Stimulated activated CD4-positive, alpha-beta T cell treated with anti-CD3 and anti-CD28 coated beads, Interleukin-2, amount 100 ng/mL, for 4 hours (primary cell): ENCODE measurements at places on chromosomes 4 and X.

GRCh38 chr4:8906991-8907595, 35.5 kb upstream of the HMX1 start:
- DNase-seq = no peak

GRCh38 chrX:78514852-78515251, 144.3 kb downstream of the RTL3 start:
- DNase-seq = peak; percentile 7

DNA sequence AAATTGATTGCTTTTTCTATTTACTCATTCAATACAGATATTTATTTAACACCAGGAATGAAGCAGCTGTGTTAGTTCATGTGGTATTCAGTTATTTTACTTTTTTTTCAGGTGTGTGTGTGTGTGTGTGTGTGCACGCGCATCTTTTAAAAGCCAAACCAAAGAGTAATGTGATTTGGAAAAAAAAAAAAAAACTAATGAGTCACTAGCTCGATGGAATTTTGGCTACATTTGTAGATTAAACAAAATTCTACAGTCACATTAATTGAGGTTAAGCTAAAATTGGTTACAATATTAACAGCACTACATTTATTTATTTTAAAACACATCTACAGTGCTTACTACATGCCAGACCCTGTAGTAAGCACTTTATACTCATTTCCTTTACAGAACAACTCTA, 66.8 kb downstream of the HHIP start:
- no peak for DNase-seq

DNA sequence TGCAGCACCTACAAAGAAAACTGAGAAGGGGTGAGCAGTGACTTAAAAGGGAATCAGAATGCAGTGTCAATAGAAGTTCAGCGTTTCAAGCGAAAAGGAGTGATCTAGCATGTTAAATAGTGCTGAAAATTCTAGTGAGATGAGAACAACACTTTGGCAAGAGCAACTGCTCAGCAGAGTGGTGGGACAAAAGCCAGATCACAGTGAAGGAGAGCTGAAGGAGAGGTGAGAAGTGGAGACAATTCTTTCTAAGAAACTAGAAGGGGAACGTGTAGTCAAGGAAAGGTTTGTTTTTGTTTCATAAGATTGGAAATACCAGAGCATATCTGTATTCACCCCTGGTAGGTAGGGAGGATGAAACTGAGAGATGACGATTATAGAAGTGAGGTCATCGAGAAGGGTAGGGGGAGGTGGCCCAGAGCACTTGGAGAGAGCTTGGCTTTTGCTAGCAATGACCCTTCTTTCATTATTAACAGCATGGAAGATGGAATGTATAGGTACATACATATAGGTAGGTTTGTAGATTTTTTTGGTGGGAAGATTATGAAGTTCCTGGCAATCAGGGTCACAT, 33.7 kb downstream of the SRPX2 start:
- DNase-seq = no peak

GRCh38 chr4:159787901-159788300, 685.0 kb downstream of the RAPGEF2 start:
- DNase-seq = no peak

DNA sequence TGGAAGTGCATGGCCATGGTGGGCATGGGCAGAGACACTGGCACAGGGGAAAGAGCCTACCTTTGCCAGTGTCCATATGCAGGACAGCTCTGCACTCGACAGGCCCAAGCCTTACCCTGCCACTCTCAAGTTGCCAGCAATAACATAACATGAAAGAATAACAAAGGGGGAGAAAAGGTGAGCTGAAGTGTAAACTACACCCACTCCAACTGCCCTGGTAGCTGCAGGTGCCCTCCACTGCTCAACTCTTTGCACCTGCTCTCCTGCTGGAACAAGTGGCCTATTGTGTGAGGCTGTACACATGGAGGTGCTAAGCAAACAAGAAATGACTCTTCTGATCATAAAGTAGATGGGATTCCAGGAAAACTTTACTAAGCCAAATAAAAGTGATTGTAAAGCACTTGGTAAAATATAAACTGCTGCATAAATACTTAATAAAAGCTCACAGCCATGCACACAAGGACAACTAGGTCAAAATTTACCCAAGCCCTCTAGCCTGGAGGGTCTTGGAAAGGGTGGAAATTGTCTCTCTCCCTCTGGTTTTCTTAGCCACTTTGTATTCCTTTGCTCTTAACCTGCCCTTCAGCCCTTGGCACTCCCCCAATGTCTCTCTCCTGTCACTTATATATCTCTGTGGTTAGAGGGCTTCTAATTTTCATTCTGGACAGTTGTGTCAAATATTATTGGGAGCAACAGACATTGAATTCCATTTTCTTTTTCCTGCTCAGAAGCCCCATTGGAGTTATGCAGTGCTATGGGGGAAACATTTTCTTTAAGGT, 261.2 kb upstream of the GPC4 start:
- no peak for DNase-seq

- DNase-seq = no peak
Measured at GRCh38 chrX:105648732-105649131, 173.6 kb upstream of the NRK start.

GRCh38 chrX:12223650-12224049, 85.4 kb downstream of the FRMPD4 start:
- DNase-seq = no peak

DNA sequence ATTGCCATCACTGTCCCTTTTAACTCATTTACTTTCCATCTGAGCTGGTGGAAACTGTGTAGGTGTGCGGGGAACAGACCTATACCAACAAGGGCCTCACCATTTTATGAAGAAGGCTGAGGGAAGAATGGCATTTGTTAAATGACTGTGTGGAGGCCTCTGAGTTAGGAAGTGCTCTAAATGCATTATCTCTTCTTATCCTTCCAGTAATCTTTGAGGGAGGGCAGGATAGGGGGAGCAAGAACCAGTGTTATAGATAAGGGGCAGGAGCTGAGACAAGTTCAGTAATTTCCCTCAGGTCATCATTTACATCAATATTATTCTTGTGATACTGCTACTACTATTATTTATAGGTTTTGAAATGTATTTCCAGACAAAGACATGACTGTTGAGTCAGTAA, 122.4 kb upstream of the PDLIM3 start:
- DNase-seq = no peak
